Stimulated activated CD4-positive, alpha-beta T cell treated with anti-CD3 and anti-CD28 coated beads, Interleukin-2, amount 100 ng/mL, for 24 hours (primary cell): ENCODE measurements at places on chromosomes 6 and 20.

GRCh38 chr6:104396077-104396476 is 463.6 kb downstream of the HACE1 start:
- DNase-seq, result no peak

- DNase-seq, result no peak
These were observed 5.5 kb downstream of the HLA-DPB1 start for GRCh38 chr6:33081098-33081824.

DNA sequence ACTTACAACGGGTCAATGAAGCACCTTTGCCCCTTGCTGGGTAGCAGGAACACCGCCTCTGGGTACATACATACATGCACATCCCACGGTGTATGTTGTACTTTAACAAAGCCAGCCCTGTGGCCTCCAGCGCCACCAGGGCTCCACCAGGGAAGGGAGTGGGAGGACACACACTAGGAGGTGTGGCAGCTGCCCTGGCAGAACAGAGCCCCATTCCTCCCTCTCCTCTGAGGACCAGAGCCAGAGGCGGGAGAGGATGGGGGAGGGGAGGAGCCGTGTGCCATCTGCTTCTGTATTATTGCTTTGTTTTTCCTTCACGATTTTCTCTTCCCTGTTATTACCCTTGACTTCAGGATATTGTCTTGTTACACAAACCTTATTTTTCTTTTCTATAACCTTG is 105.8 kb upstream of the TRAF3IP2 start:
- DNase-seq, result no peak

GRCh38 chr6:19692506-19693298 is 144.5 kb upstream of the ID4 start:
- DNase-seq, result no peak

GRCh38 chr6:164855281-164855680 is 454.1 kb downstream of the C6orf118 start:
- DNase-seq, result no peak

DNA sequence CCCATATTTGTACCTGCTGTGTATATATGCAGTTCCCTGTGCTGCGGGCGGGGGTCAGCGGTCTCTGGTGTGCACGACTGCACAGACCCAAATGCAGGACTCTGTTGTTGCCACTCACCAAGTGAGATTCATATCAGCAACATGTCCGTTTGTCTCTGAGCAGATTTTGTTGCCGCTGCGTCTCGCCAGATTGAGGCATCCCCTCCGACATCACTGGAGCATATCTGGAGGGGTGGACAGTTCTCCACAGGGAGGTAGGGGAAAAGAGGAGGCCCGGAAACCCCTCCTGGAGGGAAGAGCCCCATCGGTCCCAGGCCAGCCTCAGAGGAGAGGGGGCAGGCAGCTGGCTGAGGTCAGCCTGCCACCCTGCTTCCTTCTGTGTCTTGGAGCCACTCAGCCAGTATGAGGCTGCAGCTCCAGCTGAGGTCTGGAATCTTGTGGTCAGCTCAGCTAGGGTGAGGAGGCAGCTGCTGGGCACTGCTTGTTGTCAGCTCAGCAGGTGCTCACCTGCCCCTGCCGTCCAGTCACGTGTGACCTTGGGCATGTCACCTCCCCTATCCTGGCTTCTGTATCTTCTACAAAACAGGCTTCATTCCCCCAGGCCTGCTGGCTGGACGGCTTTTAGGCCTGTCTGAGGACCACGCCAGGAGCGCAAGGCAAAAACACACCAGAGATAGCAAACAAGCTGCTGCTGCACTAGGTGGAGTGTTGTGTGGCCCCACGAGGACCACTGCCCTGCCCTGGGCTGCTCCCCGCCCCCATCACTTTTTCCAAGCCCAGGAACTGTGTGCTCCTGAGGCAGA is 47.1 kb downstream of the HNF4A start:
- no peak for DNase-seq

GRCh38 chr6:1202201-1202600 is 109.7 kb upstream of the FOXQ1 start:
- DNase-seq, result no peak

DNA sequence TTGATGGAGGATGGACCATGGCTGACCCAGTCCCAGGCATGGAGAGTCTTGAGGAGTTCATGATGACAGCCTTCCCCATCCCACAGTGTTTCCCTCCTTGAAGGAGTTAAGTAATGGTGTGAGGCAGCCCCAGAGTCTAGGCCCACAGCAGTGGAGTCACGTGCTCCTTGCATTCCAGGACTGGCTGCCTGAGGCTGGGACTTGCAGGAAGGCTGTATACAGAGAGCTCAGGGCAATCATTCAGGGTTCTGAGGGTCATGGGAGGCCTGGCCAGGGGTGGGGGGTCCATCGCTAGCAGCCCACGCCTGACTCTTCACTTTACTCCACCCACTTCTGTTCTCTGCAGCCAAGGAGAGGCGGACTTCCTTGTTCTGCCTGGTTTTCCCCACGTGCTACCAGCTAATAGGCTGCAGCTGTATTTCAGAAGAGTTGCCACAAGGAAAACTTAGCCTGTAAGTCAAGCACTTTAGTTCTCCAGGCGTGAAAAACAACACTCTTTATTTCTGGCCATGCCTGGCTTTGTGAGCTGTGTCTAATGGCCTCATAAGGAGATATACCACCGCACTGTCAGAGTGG is 272.5 kb downstream of the DHX35 start:
- DNase-seq, result no peak

DNA sequence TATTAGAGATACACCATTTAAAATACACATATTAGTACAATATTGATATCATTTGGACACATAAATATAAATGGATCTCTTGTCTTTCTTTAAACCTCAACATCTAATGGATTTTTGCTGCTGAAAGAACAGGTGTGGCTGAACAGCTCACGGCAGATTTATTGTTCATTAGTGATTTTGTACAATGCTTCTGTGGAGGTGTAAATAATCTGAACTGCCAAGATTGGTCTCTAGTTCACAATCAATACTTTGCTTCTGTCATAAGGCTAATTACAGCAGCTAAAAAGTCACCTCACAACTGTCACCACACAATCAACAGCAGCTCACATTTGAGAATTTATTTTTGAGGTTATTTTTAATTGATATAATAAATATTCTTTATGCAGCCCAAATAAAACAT is 162.0 kb upstream of the SIM1 start:
- DNase-seq, result no peak

- no peak for DNase-seq
These were observed 755.8 kb downstream of the DHX35 start for GRCh38 chr20:39717936-39718335.

DNA sequence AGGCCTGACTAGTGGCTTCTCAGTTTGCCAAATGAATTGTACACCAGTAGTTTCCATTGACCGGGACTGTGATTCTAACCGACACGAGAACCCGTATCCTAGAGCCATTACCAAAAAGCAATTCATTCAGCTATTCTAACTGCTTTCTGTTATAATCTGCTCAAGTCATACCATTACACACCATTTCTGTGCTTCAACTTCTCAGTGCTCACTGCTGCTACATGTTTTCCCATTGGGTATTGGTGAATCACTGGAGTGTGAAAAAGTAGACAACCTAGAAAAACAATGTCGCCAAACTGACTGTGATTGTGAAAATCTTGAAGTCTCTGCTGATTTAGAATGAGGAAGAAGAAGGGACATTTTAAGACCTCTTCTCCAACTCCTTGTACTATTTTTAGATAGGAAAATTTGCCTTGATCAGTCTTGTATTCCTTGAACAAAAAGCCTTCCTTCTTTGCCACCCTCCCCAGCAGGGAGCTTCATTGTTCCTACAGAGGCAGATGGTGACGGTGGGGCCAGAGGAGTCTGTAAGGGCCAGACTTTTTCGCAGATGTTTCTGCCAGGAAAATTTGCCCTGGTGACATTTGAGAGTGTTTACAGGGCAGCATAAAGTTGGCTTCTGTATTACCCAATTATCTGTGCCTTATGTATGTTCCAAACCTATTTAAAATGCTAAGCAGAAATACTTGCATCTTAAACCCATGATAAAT is 31.7 kb upstream of the MAP3K4 start:
- DNase-seq, result no peak

GRCh38 chr20:32357375-32357868 is 709 bp upstream of the ASXL1 start:
- DNase-seq, result no peak

GRCh38 chr6:36039112-36039511 is 11.5 kb downstream of the MAPK14 start:
- DNase-seq, result no peak

- no peak for DNase-seq
These were observed 840 bp downstream of the DEFB132 start for GRCh38 chr20:258269-258858.

DNA sequence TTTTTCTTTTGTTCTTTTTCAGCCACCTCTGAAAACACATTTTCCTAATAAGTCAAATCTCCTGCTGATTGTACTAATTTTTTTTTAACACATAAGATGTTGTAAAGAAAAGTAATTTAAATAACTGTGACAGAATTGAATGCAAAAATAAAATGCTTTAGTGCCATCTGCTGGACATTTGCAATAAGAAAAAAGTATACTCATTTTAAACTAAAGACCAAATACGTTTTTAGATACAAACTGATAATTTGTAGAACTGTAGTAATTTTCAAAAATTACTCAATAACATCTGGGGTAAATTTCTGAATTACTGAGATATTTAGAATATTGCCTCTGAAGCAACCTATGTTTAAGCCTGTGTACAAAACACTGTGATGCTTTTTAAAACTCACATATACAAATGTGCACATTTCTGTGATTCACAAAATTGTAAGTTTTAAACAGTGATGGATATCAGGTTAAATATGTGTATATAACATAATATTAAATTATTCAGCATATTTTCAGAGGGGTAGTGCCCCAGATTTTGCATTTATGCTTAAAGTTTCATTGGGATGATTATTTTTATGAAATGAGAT is 198.7 kb downstream of the RIMS1 start:
- DNase-seq, result no peak

- no peak for DNase-seq
These were observed 14.9 kb downstream of the TCF21 start for GRCh38 chr6:133903855-133904254.

GRCh38 chr6:44135173-44135758 is 7.9 kb downstream of the TMEM63B start:
- no peak for DNase-seq

DNA sequence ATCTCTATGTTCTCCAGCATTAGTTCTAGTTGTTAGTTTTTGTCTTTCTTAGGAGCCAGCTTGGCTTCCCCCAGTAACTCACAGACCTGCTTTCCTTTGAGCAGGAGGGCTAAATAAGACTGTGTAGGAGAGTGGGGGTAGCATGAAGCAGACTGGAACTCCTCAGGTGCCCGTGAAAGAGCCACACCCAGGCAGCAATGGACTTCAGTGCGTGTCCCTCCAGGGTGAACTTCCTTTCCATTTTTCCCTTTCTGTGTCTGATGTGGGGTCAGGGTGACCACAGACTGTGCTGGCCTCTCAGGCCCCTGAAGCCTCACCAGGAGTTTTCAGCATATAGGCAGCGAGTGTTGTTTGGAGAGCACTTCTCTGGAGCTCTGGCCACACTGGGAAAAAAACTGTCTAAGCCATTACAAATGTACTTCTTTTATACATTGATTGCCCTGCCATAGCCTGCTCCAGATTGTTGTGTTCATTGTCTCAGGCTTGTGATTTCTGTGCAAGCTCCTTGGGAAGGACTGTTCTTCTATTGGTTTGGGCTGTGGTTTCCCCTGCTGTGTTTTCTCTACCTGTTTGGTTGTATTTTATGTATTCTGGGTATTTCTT is 55.7 kb downstream of the SH3BGRL2 start:
- DNase-seq, result no peak

DNA sequence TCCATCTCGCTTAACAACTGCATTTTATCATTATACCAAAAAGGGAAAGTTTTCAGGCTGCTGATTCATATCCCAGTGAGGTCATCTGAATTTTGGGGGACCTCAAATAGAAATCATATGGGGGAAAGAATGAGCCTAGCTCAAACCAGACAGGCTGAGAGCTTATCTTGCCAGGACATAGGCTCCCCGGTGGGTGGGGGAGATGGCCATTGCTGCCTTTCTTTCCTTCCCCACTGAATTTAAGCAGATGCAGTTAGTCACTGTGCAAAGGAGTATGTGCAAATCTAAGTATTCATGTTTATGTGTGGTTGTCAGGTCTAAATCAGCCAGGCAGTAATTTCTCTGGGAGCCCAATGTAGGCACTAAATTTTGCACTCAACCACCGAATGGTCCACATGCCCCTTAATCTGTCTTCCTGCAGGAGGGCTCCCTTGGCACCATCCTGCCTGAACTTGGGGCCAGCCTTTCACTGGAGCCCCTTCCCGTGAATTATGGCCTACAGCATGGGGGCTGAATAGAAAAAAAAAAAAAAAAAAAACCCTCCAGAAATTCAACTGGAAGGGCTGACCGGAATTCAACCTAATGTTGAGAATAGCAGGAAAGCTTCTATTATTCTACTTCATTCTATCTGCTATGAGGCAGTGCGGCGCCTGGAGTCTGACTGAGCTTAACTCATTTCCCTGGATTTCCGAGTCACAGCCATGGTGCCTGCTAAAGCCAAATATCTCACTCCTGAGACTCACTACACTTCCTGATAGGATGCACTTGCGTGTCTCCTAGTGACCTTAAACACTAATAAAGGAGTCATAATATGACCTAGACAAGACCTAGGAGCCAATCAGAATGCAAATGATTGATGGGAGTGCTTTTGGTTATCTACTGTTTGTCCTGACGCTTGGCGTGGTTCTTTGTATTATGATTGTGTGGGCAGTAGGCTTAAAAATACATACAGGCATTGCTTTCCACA is 161.5 kb upstream of the HEY2 start:
- DNase-seq, result no peak

DNA sequence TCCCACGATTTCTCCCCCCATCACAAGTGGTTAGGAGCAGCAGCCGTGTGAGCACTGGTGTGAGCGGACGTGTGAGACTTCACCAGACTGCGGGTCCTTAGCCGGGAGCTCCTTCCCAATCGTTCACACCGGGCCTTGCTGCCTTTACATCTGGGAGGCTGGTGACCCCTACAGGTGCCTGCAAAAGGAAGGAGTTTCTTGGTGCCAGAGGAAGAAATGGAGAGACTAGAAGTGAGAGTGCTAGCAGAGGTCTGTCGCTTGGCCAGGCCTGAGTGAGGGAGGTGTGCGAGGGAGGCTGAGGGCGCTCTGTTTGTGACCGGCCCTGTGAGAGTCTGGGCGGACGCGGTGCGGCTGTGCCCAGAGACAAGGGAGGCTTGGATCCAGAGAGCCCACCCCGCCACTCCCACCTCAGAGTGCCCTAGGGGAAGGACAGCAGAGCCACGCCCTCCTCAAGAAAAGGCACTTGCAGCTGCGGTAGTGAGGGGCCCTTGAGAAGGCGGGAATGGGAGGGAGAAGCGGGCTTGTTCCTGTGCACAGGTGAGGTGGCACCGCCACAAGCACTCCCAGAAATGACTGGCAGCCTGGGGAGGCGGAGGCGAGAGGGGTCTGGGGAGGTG is 10.0 kb upstream of the ARMC2 start:
- no peak for DNase-seq

DNA sequence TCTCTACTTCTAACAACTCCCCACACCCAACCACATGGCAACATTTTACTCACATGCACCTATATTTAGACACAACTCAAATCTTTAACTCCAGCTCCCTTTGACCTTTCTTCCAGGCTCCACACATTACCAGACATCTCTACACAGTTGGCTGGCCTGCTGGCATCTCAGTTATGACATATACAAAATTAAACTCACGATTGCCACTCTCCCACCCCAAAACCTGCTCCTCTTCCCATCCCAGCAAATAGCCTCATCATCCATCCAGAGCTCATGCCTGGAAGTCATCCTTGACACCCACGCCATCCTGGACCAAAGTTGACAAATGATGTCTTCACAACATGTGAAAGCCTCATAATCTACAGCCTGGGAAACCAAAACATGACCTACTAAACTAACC is 176.6 kb downstream of the PKHD1 start:
- no peak for DNase-seq

GRCh38 chr6:62974452-62974851 is 236.8 kb upstream of the FKBP1C start:
- DNase-seq, result no peak

GRCh38 chr20:2746636-2747265 is 53.7 kb downstream of the CPXM1 start:
- DNase-seq, result no peak
